Fibroblast of skin of left quadriceps (primary cell): ENCODE measurements at places on chromosomes 6 and 20.

GRCh38 chr20:36646678-36647077, 682 bp upstream of the SLA2 start:
- DNase-seq: no peak

DNA sequence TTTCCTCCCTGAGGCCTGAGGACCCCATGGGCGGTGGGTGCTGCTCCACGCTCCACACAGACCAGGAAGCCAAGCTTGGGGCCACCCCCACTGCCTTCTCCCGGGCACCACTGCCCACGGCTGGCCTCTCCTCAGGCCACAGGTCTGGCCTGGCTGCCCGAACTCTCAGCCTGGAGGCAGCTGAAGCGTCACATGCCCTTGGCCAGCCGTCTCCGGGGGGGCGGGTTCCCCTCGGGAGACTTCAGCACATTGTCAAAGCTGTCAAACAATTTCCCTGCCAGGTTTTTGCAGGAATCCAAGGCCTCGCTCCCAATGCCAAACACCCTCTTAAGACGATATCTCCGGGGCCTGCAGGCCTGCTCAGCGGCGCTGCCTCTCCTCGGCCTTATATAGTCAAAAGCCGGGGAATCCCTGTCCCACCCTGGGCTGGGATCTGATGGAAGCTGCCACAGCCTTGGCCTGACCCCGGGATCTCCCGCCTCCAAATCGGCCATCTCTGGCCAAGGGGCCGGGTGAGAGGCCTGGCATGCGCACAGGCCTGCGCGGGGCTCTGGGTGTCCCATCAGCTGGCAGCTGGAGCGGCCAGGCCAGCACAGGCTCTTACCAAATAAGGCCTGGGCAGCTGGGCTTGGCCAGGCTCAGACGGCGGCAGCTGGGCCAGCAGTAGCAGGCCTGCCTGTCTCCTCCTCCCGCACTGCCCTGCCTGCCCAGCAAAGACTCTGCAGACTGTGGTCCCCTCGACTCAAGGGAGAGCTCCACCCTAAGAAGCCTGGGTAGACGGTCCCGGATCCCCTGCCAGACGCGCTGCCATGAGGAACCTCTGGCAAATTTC, 49.7 kb downstream of the RBM38 start:
- no peak for DNase-seq

- DNase-seq: no peak
Measured at GRCh38 chr20:46646659-46647380, 4.4 kb downstream of the SLC13A3 start.

DNA sequence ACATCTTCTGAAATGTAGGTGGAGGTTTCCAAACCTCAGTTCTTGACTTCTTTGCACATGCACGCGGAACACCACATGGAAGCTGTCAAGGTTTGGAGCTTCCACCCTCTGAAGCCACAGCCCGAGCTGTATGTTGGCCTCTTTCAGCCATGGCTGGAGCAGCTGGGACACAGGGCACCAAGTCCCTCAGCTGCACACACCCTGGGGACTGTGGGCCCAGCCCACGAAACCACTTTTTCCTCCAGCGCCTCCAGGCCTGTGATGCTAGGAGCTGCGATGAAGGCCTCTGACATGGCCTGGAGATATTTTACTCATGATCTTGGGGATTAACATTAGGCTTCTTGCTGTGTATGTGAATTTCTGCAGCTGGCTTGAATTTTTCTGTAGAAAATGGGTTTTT, 68.7 kb downstream of the RNF217 start:
- no peak for DNase-seq

GRCh38 chr6:150377211-150377781, 8.5 kb downstream of the IYD start:
- no peak for DNase-seq

GRCh38 chr20:3739054-3739925, 6.8 kb downstream of the HSPA12B start:
- no peak for DNase-seq

- DNase-seq: peak; percentile 34
Measured at GRCh38 chr6:98657764-98658163, 176.6 kb upstream of the POU3F2 start.

DNA sequence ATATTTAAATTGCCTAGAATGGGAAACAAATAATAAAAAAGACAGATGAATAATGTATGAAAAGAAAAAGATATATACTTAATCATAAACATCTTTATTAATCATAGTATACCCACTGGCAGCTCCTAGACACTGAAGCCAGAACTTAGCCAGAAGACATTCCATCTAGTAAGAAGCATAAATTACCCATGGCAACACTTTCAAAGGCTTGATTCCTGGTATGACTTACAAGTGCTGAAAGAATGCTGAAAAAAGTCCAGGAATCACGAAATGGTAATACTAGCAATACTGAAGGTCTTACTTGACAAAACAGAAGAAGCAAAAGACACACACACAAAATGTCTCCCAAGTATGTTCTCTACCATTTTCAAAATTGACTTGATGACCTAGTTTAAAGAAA, 38.0 kb downstream of the RWDD2A start:
- peak; percentile 65 for DNase-seq

DNA sequence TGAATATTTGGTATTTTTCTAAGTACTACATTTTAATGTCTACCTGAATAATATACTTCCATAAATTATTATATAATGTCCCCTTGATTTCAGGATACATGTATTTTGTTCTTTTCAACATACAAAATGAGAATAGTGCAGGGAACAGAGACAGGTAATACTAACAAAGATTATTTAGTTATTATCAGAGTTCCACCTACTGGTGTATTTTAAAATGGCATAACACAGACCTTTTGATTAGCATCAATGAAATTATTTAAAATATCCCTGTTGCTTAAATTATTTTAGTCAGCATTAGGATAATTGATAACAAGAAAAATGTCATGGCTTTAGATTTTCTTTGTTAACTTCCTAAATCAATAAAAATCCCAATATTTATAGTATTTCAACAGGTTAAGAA, 184.0 kb downstream of the PRDM13 start:
- no peak for DNase-seq

- DNase-seq: no peak
Measured at GRCh38 chr6:106844930-106845329, 129.6 kb downstream of the CD24 start.

GRCh38 chr6:165985281-165985805, 182.3 kb downstream of the TBXT start:
- DNase-seq: no peak

DNA sequence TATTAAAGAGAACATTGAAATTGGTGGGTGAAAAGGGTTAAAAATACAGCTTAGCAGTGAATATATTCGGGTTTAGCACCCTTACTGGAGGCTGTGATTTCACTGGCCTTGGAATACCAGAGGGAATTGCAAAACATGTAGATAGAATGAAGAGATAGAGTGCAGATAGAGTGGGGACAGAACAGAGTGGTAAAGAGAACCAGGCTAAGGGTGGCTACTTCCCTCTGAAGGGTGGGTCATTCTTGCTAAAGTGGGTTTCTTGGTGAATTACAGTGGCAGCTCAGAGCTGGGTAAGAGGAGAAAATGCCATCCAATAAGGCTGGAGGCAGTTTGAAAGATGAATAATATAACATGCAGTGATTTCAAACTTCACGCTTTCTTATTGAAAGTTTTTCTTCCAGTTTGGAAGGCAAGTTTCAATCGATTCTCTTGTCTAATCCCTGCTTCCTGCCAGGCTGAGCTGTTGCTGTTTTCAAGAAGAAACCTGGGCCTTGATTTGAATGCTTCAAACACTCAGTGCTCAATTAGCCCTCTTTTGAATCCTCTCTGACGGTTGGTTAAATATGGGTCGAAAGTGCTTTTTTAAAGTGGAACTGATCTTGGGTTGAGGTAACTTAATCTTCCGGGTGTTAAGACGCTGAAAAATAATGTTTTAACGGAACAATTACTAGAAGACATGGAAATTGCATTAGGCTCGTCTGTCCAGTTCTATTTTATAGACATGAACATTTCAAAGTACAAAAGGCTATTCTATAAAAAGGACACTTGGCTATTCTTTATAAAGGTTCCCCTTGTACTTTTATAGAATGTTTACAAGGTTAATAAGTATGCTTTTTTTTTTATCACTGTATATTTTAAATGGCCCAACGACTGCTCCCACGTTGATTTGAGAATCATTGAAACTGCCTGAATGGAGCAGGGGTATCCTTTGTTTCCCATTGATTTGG, 203.3 kb downstream of the BCAS1 start:
- DNase-seq: no peak

GRCh38 chr6:147841547-147842148, 333.2 kb downstream of the SAMD5 start:
- DNase-seq: no peak

- DNase-seq: no peak
Measured at GRCh38 chr20:8509809-8510208, 377.7 kb downstream of the PLCB1 start.

DNA sequence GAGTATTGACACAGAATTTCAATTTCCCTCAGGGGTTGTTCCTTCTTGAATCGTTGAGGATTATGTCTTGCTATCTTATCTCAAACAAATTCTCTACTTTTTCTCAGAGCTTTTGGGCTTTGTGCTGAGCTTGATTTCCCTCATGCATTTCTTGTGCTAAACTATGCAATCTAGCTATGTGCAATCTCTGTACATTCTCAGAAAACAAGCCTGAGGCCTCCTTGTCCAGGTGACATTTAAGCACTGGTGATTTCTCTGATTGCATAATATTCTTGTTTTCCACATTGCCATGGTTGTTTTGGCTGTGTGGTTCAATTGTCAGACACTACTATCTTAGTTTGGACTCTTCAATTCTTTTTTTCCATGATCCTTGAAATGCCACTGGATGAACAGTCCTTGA, 81.2 kb upstream of the MAN1A1 start:
- DNase-seq: no peak

DNA sequence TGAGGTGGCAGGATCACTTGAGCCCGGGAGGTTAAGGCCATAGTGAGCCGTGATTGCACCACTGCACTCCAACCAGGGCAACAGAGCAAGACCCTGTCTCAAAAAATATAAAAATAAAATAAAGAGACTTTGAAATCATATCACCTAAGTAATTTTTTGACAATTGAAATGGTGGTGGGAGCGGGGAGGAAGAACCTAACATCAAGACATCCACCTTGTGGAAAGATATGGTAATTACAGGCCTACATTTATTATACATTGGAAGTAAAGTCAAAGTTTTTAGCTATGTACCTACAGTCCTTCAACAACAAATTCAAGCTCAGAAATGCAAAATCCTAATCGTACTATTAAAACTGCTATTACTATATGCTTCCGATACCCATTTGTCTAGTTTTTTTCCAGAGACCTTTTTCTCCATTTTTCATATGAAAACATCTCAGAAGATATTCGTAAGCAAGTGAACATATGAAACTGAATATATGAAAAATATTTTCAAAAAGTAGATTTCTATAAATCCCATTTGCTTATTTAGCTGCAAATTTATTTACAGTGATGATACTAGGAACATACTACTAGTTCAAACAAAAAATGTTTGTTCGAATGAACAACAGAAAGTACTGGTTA, 83.3 kb downstream of the SYCP2 start:
- no peak for DNase-seq

DNA sequence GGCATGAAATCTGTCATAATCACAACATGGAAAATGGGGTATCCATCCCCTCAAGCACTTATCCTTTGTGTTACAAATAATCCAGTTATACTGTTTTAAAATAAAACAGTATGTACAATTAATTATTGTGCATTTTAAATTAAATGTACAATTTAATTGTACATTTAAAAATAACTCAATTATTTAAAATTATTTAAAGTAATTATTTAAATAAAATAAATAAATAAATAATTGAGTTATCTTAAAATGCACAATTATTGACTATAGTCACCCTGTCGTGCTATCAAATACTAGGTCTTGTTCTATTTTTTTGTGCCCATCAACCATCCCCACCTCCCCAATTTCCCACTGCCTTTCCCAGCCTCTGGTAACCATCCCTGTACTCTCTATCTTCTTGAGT, 66.9 kb upstream of the KCNG1 start:
- DNase-seq: no peak

GRCh38 chr6:85678026-85678601, 35.4 kb upstream of the SYNCRIP start:
- DNase-seq: no peak

DNA sequence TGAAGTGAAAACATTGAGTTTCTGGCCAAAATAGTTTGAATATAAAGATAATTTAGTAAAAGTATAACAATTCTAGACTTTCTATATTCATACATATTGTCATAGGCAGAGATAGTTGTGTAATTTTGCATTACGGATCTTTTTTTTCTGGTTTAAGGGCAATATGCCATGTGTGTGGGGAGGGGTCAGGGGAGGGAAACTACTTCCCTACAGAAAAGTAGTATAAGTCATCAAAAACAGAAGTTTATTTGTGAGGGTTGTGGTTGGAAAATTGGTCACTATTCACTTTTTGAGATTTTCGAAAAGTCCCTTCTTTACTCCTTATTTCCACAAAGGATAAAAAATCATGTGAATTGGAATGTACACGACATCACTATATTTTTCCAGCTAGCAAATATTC, 288.2 kb upstream of the PREP start:
- DNase-seq: no peak

DNA sequence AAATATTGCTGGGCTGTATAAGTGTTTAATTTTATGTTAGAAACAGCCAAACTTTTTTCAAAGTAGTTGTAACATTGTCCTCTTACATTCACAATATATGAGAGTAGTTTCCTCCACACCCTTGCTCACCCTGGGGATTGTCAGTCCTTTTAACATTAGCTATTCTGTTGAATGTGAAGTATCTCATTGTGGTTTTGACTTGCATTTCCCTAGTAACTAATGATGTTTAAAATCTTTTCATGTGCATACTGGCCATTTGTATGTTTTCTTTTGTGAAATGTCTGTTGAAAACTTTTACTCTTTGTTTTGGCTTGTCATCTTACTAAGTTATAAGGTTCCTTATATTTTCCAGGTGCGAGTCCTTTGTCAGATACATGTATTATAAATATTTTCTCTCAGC, 32.9 kb downstream of the TRIM38 start:
- DNase-seq: no peak

- DNase-seq: no peak
Measured at GRCh38 chr6:116513224-116513875, 1.9 kb downstream of the CALHM5 start.

- DNase-seq: no peak
Measured at GRCh38 chr20:48592107-48592940, 235.5 kb downstream of the PREX1 start.

GRCh38 chr6:49110916-49111315, 352.1 kb downstream of the MMUT start:
- DNase-seq: no peak

DNA sequence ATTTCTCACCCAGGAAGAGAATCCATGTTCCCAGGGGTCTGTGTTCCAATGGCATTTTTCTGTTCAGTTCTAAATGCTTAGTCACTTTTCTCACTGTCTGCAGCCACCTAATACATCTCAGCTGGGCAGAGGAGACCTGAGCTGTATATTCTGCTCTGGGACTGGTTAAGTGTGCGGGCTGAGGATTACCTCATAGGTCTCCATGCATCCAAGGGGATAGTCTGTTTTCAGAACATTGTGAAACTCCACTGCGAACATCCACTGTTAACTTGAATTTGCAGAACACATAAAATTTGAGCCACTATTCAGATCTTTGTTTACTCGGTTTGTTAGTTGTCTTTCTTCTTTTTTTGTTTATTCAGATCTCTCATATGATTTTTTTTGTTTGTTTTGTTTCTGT, 947.1 kb downstream of the TFAP2A start:
- peak; percentile 55 for DNase-seq
